ENCODE measurements at places on chromosomes 11 and 22.

- no peak for DNase-seq
These were observed 275.4 kb upstream of the MPPED2 start for GRCh38 chr11:30861531-30861930.

GRCh38 chr11:117098269-117099232 lies at the start of gene SIK3:
SIK3 (minus strand) TSS chr11:117098428; CDS start chr11:117098415, 13 bp downstream.
- peak; percentile 89 for DNase-seq

DNA sequence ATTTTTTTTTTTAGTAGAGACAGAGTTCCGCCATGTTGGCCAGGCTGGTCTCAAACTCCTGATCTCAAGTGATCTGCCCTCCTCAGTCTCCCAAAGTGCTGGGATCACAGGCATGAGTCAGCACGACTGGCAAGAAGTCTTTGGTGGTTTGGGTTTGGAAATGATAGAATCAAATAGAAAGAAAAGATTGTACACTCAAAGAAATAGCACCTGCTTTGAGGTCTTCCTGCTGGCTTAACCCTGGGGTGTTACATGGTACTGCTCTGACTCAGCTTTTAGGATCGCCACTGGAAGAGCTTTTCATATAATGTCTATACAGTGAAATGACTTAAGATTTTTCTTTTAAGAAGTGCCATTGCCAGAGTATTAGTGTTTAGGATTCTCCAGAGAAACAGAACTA lies 50.2 kb downstream of the JAM3 start:
- DNase-seq = peak; percentile 9

DNA sequence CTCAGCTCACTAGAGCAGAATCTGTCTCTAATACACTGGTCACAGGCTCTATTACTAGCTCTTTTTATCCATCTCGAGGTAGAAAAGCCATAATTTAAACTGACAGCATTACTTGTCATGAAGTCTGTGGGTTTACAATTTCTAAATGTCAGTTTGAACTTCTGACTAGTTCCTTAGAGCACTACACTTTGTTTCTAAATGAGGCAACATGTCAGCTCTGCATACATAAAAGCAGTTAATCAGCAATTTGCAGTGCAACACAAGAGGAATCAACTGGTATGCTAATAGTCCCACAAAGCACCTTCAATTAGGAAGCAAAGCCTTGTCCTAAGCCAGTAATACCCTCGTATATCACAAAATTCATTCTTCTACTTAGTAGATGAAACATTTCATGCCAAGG lies 321.3 kb downstream of the TTC28 start:
- DNase-seq = no peak

DNA sequence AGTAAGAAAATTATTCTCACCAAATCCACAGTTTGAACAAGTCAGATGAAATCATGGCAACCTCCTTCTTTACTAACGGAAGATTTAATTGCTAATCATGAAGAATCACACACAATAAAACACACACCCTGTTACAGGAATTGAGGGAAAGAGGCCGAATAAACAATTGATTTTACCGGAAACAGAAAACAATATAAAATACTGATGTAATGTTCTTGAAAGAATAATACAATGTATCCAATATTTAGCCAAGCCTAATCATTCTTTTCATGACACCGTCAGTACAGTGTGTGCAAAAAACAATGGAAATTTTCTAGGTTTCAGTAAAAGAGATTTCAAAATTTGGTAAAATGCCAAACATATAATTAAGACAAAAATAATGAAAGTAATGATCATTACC lies 23.4 kb downstream of the ASRGL1 start:
- no peak for DNase-seq
